HCT116 (cell line): ENCODE measurements at places on chromosomes 5 and 9. TPM values are rescaled to one million over a fixed set of nuclear protein-coding genes. Genes with fewer than 3 reads are reported as not detected.

GRCh38 chr5:17180864-17181723, 36.3 kb upstream of the BASP1 start:
- no peak for DNase-seq

DNA sequence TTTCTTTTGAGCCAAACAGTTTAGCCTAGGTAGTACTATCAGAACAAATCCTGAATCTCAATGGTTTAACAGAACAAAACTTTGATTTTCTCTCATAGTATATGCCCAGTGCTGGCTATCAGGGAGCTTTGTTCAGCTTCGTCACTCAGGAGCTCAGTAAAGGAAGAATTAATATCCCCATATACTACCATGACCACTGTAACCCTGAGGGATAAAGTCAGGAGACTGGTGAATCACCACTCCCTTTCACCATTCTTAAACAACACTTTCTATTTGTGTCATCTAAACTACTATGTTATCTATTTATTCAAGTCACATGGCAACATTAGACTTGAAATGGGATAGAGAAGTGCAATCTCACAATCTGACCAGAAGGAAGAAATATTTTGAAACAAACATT, 522.6 kb upstream of the COX7C start:
- DNase-seq, result no peak

- DNase-seq, result no peak
Measured at GRCh38 chr9:19934301-19934871, 145.5 kb upstream of the SLC24A2 start.

DNA sequence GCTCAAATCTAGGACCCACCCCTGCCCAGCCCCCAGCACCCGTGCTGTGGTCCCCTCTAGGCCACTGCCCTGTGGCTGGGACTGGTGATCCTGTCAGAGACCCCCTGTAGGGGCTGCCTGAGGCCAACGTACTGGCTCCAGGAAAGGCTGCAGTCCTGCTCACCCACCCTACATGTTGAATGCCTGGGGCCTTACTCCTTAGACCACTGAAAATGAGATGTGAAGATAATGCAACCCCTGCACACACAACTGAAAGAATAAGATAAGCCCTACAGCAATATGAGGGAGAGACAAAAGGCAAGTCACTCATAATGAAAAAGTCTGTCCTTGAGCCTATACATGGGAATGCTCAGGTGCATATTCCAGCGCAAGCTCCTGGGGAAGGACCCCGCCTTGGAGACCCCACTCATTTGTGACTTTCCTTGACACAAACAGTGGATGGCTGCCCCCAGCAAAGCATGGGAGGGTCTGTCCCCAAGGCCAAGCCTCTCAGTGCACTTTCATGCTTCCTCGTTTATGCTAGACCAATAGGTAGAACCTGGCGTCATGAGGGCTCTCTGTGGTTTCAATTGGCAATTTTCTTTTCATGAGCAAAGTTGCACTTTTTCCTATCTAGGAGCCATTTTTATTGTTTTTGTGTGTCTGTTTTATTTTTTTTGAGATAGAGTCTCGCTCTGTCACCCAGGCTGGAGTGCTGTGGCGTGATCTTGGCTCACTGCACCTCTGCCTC, 12.5 kb upstream of the WNK2 start:
- no peak for DNase-seq

DNA sequence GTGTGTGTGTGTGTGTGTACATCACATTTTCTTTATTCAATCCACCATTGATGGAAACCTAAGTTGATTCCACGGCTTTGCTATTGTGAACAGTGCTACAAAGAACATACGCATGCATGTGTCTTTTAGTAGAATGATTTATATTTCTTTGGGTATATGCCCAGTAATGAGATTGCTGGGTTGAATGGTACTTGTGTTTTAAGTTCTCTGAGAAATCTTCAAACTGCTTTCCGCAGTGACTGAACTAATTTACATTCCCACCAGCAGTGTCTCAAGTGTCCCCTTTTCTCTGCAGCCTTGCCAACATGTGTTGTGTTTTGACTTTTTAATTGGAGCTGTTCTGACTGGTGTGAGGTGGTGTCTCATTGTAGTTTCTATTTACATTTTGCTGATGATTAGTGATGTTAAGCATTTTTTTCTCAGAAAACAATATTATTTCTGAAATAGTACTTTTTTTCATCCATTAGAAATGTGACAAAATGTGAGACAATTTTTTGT, 769.7 kb downstream of the TAF11L14 start:
- no peak for DNase-seq

GRCh38 chr5:151904909-151905308, 19.7 kb downstream of the GLRA1 start:
- no peak for DNase-seq

GRCh38 chr5:96031811-96032261, 70.2 kb upstream of the ELL2 start:
- DNase-seq, result no peak

DNA sequence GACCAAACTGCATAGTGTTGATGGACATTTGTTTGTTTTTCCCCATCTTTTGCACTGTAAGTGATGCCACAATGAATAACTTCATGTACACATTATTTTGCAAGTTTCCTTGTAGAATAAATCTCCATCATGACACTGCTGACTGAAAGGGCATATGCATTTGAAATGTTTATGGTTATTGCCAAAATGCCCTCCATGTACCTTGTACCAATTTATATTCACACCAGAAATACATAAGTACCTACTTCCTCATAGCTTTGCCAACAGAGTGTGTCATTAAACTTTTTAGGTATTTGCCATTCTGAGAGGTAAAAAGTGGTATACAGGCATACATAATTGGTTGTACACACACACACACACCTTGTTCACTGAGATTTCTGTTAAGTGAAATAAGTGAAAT, 361.0 kb upstream of the PCSK5 start:
- no peak for DNase-seq

GRCh38 chr9:83235526-83235925, 172.6 kb upstream of the RASEF start:
- DNase-seq, result no peak

DNA sequence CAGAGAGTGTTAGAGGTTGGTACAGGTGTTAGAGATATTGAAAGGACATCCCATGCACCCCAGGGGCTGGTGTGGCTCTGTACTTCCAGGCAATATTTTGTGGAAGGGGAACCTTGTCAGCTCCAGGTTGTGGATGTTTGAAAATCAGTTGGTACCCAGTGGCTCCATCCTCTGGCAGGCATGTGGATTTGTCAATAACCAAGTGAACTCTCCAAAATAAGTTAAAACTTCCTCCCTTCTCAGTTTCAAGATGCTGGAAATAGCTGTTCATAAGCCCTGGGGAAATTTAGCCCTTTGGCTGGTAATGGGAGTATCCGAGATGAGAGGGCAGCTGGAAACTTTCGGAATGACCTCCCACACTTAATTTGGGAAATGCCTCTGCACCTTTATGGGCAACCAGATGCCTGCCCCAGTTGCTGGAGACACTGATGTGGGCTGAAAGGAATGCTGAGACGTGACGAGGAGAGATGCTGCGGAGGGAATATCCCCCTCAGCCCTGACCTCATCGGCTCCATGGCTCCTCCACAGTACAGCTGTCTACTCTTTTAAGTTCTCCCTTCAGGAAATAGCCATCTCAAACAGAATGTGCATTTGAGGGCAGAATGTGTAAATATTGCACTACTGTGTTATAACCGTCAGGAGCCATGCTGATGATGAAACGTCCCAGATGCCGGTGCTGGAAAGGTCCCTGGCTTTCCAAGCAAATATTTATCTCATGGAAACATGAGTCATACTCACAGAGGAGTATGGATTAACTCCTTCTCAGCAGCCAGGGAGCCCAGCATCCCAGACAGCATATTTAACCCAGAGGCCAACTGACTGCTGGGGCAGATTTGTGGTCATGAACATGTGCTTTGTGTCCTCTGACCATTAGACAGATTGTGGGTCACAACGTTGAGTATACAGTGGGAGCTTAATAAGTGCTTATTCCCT, 29.5 kb downstream of the TGFBI start:
- peak; percentile 35 for DNase-seq

- DNase-seq, result no peak
Measured at GRCh38 chr5:38681966-38682365, 125.5 kb upstream of the LIFR start.

GRCh38 chr9:72471096-72471495, 50.3 kb upstream of the TMC1 start:
- no peak for DNase-seq

GRCh38 chr9:8627976-8628679, 828.5 kb upstream of the DMAC1 start:
- no peak for DNase-seq

GRCh38 chr9:106322706-106323245, 540.2 kb upstream of the ZNF462 start:
- no peak for DNase-seq

- DNase-seq, result no peak
Measured at GRCh38 chr5:96814041-96814440, 6.3 kb upstream of the ERAP1 start.

GRCh38 chr5:94524841-94525697, 93.3 kb downstream of the KIAA0825 start:
- DNase-seq, result peak; percentile 32

DNA sequence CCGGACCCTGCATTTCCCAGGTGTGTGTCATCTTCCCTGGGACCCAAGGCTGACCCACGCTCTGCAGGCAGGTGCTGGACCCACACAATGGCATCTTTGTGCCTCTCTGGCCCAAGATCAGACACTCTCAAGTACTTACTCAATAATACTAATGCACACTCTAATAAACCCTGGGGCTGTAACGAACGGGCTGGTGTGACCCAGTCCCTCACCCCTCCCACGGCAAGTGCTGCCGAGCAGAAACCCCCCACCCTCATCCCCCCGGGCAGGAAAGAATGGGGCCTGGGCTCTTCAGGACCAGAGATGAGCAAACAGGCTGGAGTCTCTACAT, 1.1 kb upstream of the OBP2B start:
- DNase-seq, result peak; percentile 8

DNA sequence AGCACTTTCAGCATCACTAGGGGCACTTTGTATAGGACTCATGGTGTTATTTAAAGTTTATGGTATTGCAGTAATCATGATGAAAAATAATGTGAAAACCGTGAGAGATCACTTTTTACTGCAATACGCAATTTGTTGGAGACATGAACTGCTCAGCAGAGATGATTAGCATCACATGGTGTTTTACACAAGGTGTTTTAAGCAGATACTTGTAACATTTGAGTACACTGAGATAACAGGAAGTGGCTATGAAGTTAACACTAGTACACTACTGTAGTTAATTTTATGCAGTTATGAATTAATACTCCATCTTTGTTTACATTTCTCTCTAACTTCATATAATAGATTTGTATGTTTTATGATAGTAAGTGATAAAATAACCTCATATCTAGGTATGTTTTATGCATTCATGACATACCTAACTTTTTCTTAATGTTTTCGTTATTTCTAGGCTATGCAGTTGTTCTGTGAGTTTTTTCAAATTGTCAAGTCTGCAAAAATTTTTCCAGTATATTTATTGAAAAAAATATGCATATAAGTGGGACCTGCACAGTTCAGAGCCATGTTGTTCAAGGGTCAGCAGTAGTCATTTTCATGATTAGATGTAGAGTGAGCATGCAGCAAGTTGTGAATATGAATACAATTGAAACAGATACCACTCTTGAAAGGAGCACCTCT, 13.0 kb downstream of the SUB1 start:
- DNase-seq, result no peak

DNA sequence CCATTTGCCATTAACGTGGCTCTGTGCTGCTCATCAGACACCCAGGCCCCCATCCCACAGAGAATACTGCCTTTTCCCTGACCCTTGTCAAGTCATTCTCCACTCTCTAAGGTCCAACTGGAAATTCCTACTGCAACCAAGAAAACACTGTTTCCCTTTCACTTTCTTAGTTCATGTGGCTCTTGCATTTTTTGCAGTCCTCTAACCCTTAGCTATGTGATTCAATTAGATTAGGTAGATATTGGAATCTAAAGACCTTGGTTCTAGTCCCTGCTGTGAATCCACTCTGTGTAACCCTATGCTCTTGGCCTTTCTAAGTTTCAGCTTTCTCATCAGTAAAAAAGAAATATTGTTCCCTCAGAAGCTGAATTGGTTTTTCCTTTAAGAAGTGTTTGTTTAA, 649.4 kb downstream of the CCDC171 start:
- DNase-seq, result no peak

GRCh38 chr9:96246267-96246671, 55.7 kb downstream of the HSD17B3 start:
- no peak for DNase-seq

GRCh38 chr5:92559781-92560180, 1021.2 kb downstream of the NR2F1-AS1 start:
- DNase-seq, result peak; percentile 51

- no peak for DNase-seq
Measured at GRCh38 chr9:71607461-71607881, 160.8 kb downstream of the CEMIP2 start.

- DNase-seq, result no peak
Measured at GRCh38 chr5:171323806-171324632, 15.0 kb downstream of the TLX3 start.

DNA sequence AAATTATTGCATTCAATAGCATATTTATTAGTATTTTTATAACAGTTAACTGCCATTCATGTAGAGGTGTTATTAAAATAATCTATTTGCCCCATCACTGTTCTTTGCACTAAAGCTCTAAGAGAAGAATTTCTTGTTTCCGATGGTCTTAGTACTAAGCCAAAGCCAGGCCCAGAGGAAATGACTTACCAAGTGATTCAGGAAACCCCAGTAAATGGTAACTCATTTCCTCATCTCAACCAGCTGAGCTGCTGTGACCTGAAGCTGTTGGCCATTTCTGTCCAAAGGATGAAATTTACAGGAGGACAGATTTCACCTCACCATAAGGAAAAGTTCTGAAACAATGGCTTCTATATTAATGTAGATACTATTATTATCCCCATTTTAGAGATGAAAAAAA, 117.0 kb downstream of the PIK3R1 start:
- no peak for DNase-seq

GRCh38 chr5:10289991-10290390, 17.7 kb downstream of the CMBL start:
- no peak for DNase-seq

Gene ADGRV1
- 6.0 TPM for total RNA-seq

Gene NUTM2F
- total RNA-seq, result not detected

Gene LCN2
- 9.2 TPM for total RNA-seq

Gene DBH
- total RNA-seq, result not detected

Gene CYLC2
- not detected for total RNA-seq

Gene PCDHA9
- not detected for total RNA-seq

Gene SFXN1
- 145 TPM for total RNA-seq

Gene OSMR
- 46.0 TPM for total RNA-seq

Gene GABRP
- not detected for total RNA-seq

Gene TAF11L13
- total RNA-seq, result not detected

Gene NIM1K
- total RNA-seq, result 0.44 TPM

Gene FOXD4L6
- 0.54 TPM for total RNA-seq

Gene FOXD4L3
- total RNA-seq, result 0.25 TPM
